ENCODE measurements at places on chromosomes 4 and X.
A peak's percentile ranks its signal among the peaks of the same experiment; 100 is the strongest.

- no peak for DNase-seq
These were observed 170.9 kb upstream of the CASK start for GRCh38 chrX:42094218-42094617.

GRCh38 chrX:9980401-9980800, 13.2 kb downstream of the CLDN34 start:
- no peak for DNase-seq

DNA sequence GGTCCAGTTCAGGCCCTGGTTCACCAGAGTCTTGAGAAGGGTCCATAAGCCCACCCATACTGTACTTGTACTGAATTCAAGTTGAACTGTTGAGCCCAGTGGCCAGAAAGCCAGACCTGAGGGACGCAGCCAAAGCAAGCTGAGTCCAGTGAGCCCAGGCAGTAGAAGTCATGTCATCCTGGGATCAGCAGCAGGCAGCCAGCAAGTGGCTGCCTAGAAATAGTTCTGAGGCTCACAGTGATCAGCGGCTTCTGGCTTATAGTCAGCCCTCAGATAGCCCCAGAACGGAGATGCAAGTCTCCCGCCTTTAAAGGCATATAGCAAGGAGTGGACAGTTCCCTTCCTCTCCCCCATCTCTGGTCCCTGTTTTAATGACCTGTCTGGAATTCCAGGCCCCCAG, 347.1 kb downstream of the FBXW7 start:
- no peak for DNase-seq

- DNase-seq: no peak
These were observed 184.5 kb downstream of the CPEB2 start for GRCh38 chr4:15186806-15187205.

DNA sequence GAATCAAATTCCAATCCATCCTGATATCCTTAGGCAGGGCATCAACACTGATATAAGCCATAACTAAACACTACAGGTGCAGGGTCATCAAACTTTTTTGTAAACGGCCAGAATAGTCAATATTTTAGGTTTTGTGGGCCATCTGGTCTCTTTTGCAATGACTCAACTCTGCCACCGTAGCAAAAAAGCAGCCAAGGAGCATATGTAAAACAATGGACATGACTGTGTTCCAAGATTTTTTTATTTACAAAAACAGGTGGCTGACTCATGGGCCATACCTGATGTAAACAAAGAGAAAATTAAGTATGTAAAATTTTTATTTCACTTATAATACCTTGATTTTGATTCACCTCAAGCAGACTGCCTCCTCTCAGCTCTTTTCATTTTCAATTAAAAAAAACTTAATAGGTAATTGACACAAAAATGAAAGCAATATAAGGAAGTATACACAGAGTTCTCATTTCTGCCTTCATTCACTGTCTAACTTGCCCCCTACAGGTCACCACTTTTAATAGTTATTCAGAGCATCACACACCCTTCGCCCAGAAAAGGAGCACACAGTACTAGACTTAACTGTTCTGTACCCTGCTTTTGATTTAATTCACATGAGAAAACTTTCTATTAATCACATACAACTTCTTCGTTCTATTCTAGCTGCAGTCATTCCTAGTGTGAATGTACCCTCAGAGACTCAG, 35.3 kb upstream of the GPM6B start:
- no peak for DNase-seq

- no peak for DNase-seq
These were observed 35.2 kb downstream of the EGF start for GRCh38 chr4:109947918-109948317.

GRCh38 chrX:56288608-56289007, 56.5 kb downstream of the KLF8 start:
- DNase-seq: no peak

GRCh38 chrX:137353404-137353803, 212.5 kb upstream of the ZIC3 start:
- no peak for DNase-seq

GRCh38 chr4:183455431-183456195, 11.2 kb downstream of the CDKN2AIP start:
- no peak for DNase-seq

- DNase-seq: peak; percentile 72
These were observed 520.4 kb downstream of the NLGN4X start for GRCh38 chrX:5708251-5708650.

GRCh38 chr4:130985371-130985770, 1889.4 kb downstream of the C4orf33 start:
- no peak for DNase-seq

All from fibroblast of skin of left quadriceps (primary cell).